ENCODE measurements at places on chromosomes 12 and 14. TPM values are rescaled to one million over a fixed set of nuclear protein-coding genes. Genes with fewer than 3 reads are reported as not detected.

Gene ZNF891
- 0.50 TPM for total RNA-seq

DNA sequence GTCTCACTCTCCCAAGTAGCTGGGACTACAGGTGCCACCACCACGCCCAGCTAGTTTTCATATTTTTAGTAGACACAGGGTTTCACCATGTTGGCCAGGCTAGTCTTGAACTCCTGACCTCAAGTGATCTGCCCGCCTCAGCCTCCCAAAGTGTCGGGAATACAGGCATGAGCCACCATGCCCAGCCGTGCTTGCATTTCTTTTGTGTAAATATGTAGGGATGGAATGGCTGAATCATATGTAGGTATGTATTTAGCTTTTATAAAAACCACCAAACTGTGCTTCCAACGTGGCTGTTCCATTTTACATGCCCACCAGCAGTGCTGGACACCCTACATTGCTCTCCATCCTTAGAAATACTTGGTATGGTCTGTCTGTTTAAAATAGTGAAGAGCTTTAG, 32.8 kb upstream of the CLMN start:
- DNase-seq: no peak

Gene SCNN1A
- 221 TPM for total RNA-seq

Gene ERBB3
- total RNA-seq: 136 TPM

DNA sequence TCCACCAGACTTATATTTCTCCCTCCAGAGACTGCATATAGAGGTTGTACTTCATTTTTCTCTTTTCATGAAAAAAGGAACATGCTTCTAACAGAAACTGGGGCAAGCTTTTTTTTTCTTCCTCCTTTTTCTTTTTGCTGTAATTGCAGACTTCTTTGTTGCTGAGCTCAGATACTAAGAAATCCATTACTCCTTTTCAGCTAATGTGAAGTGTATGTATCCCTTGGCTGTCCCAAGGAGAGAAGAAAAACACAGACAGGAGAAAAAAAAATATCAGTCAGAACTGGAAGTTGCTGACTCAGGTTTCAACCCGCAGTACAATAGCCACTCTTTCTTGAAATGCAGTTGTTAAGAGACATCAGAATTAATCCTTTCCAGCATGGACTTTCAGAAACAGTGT, 1248.4 kb downstream of the LRFN5 start:
- no peak for DNase-seq

DNA sequence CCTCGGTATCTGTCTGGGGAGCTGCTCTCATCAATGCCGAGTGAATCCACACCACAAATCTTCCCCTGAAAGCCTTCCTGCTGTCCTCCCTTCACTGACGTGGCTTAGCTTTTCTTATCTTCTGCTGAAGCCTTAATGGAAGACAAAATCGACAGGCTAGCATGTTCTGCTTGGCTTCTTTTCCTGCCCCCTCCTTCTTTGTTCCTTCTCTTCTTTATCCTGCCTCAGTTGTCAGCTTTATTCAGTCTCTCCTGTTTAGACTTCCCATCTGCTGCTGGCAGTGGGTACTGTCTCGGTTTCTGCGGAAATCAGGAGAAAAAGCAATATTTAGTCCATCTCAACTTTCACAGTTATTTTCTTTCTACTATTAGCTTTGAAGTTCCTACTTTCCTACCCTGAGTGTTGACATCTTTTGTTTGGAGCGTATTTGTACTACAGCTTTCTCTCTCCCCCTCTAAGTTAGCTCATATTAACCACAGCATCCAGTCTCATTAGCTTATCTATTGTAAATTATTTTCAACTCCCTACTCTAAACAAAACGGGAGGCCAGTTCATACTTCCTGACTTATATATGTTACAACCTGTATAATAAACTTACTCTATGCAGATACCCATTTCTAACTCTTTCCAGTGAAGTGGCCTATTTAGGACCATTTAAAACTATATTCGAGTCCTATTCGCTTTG, 226.0 kb downstream of the DACT1 start:
- no peak for DNase-seq

DNA sequence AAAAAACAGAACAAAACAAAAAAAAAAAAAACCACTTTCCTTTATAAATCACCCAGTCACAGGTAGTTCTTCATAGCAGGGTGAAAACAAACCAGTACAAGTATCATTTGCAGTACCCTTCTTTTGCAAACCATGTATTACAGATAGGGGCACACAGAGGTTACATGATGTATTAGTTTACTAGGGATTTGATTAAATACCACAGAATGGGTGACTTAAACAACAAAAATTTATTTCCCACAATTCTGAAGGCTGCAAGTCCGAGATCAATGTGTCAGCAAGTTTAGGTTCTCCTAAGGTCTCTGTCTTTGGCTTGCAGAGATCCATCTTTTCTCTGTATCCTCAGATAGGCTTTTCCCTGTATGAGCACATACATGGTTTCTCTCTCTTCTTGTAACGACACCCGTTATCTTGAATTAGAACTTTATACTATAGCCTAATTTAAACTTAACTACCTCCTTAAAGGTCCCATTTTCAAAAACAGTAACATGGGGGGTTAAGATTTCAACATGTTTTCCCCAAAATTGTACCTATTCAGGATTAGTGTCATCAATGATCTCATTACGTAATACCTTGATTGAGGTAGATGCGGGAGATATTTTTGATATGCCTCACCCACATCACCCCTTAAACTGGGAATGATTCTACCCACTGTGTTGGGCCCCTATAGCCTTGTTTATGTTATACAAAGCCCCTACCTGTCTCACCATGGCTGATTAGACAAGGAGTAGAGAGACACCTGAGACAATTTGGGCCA, 3.5 kb upstream of the CEP128 start:
- DNase-seq: no peak

Data from HT-29 (cell line).